ENCODE measurements at places on chromosomes 5 and 9.

DNA sequence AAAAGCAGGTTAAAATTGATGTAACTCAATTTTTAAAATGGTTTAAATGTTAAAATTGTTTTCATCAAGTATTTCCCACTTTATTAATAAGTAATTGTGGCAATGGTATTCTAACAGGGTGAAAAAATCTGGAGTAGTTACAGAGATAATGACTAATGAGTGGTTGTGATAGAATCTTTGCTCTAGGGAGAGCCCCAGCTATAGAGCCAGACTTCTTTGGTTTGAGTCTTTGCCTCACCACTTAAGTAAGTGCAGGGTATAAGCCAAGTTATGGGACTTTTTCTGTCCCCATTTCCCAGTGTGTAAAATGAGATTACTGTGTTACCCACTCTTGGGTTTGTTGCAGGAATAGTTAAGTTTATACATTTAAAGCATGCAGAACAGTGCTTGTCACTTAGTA, 158.1 kb downstream of the FER start:
- no peak for DNase-seq

DNA sequence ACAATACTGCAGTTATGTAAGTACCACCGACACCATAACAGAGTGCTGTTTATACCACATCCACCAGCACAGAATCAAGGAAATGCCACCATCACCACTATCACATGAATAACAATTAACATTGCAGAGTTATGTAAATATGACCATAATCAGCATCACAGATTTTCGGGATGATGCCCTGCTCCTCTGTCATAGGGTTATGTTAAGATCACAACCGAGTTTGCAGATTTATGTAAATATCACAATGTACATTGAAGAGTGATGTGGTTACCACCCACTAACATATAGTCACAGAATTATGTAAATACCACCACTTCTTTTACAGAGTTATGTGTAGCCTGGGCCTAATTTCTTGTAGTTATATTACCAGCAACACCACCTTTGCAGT, 61.8 kb downstream of the SHC3 start:
- DNase-seq: no peak

GRCh38 chr5:83095957-83096539, 18.7 kb downstream of the XRCC4 start:
- DNase-seq: no peak

DNA sequence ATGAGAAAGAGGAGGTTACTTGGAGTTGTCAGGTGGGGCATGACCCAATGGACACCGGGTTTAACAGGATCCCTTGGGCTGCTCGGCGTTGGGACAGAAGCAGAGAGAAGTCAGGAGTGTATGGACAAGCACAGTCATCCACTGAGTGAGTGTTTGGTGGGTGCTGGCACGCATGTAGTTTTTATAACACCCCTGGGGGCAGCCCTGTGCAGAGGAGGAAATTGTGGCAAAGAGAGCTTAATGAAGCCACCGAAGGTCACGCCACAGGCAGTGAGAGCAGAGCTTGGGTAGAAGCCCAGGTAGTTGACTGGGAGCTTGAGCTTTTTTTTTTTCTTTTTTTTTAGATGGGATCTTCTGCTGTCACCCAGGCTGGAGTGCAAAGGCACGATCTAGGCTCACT, 43.2 kb upstream of the IER5L start:
- DNase-seq: no peak

GRCh38 chr9:8832386-8832785, 1032.8 kb upstream of the DMAC1 start:
- no peak for DNase-seq

GRCh38 chr5:84830265-84830664, 445.6 kb upstream of the EDIL3 start:
- no peak for DNase-seq

Data from stimulated activated CD4-positive, alpha-beta T cell treated with anti-CD3 and anti-CD28 coated beads, Interleukin-4, amount 100 ng/mL, for 4 hours (primary cell).